Activated CD8-positive, alpha-beta T cell treated with anti-CD3 and anti-CD28 coated beads, Interleukin-2, amount 10 ng/mL, durations not matched to agents 7 days and 5 days (primary cell): ENCODE measurements at places on chromosomes 3 and 15. TPM values are rescaled to one million over a fixed set of nuclear protein-coding genes. Genes with fewer than 3 reads are reported as not detected.

DNA sequence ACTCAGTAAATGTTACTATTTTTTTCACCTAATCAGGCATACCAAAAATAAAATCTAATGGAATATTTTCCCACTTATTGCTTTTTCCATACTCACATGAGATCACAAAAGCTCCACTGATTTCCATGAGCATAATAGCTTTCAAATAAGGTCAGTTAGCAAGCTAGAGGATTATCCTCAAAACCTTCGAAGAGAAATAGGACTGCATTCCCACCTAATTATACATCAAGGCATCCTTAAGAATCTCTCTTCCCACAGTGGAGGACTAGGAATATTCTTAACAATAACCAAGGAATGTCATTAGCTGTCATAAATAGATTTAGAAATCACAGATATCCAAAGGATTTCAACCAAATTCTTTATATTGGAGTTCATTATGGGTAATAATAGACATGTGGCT is 127.9 kb upstream of the STT3B start:
- no peak for DNase-seq

The RPL29 gene
- 1,266 TPM for total RNA-seq

GRCh38 chr3:150528354-150528797 is 17.9 kb downstream of the SERP1 start:
- no peak for DNase-seq

The CEP19 gene
- total RNA-seq = 5.6 TPM

- peak; percentile 44 for DNase-seq
Measured at GRCh38 chr15:100111125-100112060, 230.4 kb downstream of the ADAMTS17 start.

DNA sequence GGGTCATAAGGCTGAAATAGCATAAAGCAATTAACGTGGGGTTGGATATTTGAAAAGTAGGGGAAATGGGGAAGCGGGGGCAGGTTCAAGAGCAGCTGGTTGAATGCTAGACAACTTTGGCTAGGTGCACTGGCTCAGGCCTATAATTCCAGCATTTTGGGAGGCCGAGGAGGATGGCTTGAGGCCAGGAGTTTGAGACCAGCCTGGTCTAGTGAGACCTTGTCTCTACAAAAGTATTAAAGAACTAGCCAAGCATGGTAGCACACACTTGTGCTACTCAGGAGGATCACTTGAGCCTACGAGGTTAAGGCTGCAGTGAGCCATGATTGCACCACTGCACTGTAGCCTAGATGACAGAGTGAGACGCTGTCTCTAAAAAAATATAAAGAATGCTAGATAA is 6.9 kb upstream of the FANCD2 start:
- no peak for DNase-seq

DNA sequence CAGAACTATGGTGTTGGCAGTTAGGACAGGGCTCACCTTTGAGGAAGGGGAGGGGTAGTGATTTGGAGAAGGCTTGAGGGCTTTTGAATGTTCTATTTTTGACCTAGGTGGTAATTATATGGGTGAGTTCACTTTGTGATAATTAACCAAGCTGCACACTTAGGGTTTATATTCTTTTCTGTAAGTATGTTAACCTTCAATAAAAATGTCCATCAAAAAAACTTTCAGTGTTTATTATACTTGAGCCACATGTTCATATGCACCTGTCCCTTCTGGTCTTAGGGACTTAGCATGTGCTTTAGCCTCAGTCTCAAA is 28.4 kb downstream of the PDE8A start:
- no peak for DNase-seq

- DNase-seq = peak; percentile 86
Measured at GRCh38 chr15:63503739-63504246, 600 bp upstream of the USP3 start.
